ENCODE measurements at places on chromosomes 7 and 10. TPM values are rescaled to one million over a fixed set of nuclear protein-coding genes. Genes with fewer than 3 reads are reported as not detected.

Gene PRSS1
- not detected for total RNA-seq

Gene AKR1E2
- 31.3 TPM for total RNA-seq

Gene VSTM4
- total RNA-seq, result 13.6 TPM

Gene LBX1
- total RNA-seq, result not detected

Gene KCNIP2
- total RNA-seq, result 0.29 TPM
